GM13977 (cell line): ENCODE measurements at places on chromosomes 11 and 22.

- DNase-seq = no peak
Observed at GRCh38 chr11:118442301-118442700, 6.0 kb downstream of the KMT2A start.

- DNase-seq = no peak
Observed at GRCh38 chr11:47944632-47945031, 35.7 kb upstream of the PTPRJ start.

DNA sequence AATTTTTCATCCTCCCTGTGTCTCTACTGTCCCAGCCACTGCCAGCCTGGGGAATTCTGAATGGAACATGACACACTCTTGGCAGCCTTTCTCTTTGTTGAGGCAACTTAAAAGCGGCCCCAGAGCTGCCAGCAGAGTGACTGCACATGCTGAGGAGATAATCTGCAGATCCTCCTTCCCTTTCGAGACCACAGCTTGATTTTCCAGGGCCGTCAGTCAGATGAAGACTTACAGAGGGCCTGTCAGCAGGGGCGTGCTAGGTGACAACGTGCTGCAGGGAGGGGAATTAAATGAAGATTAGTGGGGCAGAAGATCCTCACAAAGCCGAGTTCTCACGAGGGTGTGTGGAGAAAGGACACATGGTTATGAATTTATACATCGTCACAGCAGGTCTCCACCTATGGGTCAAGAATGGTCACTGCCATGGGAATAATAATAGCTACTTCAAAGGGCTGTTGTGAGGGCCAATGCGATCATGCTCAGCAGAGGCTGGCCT lies 193.5 kb upstream of the PITPNB start:
- peak; percentile 12 for DNase-seq

- no peak for DNase-seq
Observed at GRCh38 chr22:50524676-50525103, 708 bp downstream of the SCO2 start.

DNA sequence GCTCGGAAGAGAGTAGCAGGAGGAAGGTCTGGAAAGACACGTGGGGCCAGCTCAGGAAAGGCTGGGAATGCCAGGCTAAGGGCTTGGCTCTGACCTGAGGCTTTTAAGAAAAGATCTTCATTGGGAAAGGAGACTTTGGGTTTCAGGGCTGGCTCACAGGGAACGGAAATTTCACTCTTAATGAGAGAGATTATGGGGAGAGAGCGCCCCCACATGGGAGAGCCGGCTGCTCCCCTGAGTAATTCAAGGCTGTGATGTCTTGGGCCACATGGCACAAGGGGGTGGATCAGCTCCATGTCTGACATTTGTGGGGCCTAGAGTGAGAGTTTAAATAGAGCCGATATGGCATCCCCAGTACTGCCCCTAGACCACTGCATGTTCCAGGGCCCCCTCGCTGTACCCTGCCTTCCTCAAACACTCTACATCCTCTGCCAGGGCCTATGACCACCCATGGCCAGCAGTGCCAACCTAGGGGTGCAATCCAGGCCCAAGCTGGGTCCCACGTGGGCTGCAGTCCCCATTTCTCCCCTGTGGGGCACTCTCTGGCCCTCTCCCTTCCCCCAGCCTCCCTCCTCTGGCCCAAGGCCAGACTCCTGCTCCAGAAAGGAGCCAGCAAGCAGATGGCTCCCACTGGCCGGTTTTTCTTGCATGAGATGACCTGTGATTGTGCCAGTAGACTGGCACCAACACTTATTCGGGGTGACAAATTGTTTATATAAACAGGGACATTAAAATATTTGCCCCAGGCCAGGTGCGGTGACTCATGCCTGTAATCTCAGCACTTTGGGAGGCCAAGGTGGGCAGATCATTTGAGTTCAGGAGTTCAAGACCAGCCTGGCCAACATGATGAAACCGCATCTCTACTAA lies 75.2 kb downstream of the ISX start:
- peak; percentile 72 for DNase-seq

DNA sequence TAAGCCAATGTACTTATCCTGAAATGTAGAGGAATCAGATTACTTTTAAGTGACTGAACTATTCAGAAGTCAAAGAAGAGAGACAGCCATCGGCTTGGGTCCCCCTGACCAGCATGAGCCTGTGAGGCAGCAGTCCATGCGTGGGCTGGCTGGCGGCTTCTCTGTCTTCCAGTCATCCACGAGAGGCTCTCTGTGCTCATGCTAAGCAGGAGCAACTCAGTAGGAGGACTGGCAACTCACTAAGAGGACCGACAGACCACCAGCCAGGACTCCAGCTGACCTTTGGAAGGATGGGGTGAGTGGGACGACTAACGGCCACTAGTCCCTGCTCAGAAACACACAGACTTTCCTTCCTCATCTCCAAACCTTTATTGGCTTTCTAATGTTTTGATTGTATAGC lies 43.6 kb downstream of the ARFGAP3 start:
- no peak for DNase-seq
